ENCODE measurements at places on chromosomes 13 and 19. TPM values are rescaled to one million over a fixed set of nuclear protein-coding genes. Genes with fewer than 3 reads are reported as not detected.

The MUC16 gene
- polyA plus RNA-seq = 0.01 TPM

GRCh38 chr13:37806666-37807065, 62.9 kb downstream of the TRPC4 start:
- DNase-seq = no peak

- no peak for DNase-seq
These were observed 48.9 kb upstream of the EPHX3 start for GRCh38 chr19:15280915-15281683.

The SLITRK6 gene
- 9.5 TPM for polyA plus RNA-seq

GRCh38 chr13:29573190-29573589, 22.3 kb downstream of the SLC7A1 start:
- no peak for DNase-seq

DNA sequence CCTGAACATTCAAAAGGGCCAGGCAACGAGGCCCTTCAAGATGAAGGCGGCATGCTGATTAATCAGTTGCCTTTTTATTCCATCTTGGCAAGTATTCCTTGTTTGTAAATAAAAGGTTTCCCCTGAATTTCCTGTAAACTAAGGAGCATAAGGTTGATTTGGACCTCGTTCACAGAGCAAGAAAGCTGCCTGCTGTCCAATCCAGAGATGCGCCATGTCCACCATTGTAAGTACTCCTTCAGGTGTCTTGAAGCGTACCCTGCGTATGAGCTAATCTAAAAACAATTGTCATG, 884.7 kb downstream of the PCDH9 start:
- no peak for DNase-seq

- no peak for DNase-seq
These were observed 24.6 kb downstream of the CAB39L start for GRCh38 chr13:49419276-49419675.

DNA sequence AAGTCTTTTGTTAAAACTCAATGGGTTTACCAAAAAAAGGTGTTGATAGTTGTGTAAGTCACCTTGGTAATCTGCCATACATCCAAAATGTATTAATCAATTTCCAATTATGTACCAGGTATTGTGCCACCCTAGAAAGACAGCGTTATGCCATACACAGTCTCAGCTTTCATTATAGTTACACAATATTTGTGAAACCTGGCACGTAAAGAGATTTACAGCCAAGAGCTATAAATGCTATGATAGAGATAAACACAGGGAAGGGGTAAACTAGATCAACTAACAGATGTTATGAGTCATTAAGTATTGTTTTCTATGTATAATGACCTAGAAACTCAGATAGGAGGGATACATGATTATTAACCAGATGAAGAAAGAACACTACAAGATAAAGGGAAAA, 725.6 kb upstream of the SLITRK5 start:
- DNase-seq = no peak

DNA sequence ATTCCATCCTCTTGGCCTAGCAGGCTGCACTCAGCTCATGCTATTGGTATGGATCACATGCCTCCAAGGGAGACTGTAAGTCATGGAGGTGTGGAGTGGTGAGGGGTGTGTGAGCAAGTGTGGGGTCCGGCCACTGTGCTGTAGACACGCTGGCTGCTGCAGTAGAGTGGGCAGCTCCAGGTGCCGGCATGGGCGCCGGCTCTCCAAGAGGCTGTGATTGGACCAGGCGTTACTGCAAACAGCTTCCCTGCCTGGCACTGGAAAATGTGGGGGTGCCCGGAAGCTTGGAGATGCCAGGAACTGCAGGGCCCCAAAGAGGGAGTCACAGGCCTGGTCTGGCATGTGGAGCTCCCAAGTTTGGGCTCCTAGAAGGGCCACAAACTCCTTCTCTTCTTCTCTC, 245.7 kb downstream of the GPC6 start:
- DNase-seq = no peak
